ENCODE measurements at places on chromosomes 6 and 20.

- no peak overlapping the region for H3K27ac ChIP-seq
- DNase-seq = no peak
- H3K27me3 ChIP-seq = no peaks in the 10 kb centered on the region
These were observed 46.7 kb downstream of the KIZ start for GRCh38 chr20:21172626-21173025.

DNA sequence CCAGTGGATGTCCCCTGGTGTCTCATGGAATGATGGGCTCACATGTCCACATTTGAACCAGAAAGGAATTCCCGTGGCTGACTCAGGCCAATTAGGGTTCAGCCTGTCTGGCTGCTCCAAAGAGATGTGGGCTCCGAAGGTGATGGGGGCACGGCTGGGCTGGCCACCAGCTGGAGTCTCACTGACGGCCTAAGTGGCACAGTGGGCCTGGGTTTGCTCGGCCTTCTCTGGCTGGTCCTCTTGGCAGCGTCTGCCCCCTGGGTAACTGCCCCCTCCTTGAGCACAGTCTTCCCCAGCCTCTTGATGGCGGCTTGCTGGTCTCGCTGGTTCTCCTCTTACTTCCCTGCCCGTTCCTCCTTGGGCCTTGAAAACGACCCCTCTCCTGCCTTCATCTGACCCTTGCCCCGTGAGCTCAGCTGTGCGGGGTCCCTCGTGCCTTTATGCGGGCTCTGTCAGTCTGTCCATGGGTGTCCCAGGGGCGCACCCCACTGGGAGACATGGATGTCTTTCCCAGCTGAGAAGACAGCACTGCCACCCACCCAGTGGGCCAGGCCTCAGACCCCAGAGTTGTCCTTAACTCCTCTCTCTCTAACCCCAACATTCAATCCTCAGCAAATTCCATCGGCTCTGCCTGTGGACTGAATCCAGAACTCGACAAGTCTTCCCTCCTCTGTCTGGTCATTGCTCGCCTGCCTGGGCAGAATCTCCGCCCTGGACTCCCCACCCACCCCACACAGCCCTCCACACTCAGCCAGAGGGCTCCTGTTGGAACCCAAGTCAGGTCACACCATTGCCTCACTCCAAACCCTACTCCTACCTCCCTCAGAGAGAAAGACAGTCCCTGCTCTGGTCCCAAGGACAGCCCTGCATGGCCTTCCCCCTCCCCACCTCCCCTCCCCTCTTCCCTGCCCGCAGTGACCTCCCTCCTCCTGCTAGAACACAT lies 78.7 kb downstream of the CEBPB start:
- H3K4me3 ChIP-seq = no peak overlapping the region
- peak overlapping the region; percentile 74 for H3K27ac ChIP-seq
- peaks cover 17% of the 10 kb centered on the region for H3K4me1 ChIP-seq
- DNase-seq = no peak
- no peaks in the 10 kb centered on the region for H3K36me3 ChIP-seq
- no peaks in the 10 kb centered on the region for H3K27me3 ChIP-seq

GRCh38 chr6:145600299-145600698 lies 135.0 kb downstream of the EPM2A start:
- no peaks in the 10 kb centered on the region for H3K27me3 ChIP-seq
- no peak overlapping the region for H3K27ac ChIP-seq
- H3K4me3 ChIP-seq = no peak overlapping the region
- no peaks in the 10 kb centered on the region for H3K4me1 ChIP-seq
- DNase-seq = no peak

DNA sequence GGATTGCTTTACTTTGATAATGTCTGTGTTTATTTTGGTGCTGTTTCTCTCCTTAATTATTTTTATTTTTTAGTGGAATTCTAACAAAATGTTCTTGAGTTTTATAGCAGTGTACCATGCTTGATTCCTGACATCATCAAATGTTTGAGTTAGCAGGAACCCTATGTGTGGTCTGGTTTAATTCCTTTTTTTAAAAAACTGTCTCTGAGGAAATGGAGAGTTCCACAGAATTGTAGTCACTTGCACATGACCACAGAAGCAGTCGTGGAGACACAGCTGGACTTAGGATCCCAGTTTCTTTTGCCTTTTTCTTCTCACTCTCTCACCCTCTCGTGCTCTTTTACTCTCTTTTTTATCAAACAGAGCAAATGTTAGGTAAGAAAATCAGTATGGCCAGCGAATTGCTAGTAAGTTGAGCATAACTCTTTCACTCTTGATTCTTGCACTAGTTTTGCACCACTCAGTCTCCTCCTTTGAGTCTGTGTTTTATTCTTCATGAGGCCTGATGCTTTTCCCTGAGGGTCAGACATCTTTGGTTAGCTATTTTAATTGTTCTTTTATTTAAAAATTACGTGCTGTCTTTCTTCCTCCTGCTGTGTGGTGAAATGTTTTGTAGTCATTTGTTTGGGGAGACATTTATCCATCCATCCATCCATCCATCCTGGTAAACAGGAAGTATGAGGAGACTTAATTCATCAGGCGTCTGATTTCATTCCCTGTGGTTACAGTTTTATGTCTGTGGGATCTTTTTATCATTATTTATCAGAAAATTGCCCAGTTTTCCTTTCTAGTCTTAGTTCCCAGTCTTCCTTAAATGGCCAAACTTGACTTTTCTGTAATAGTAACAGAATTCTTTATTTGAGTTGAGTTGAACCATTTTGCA lies 83.0 kb downstream of the SCAF8 start:
- DNase-seq = no peak
- no peak overlapping the region for H3K4me3 ChIP-seq
- peaks cover 4% of the 10 kb centered on the region for H3K36me3 ChIP-seq
- H3K27ac ChIP-seq = peak overlapping the region; percentile 4
- H3K4me1 ChIP-seq = no peaks in the 10 kb centered on the region

GRCh38 chr6:43325876-43326275 lies 17.2 kb upstream of the CRIP3 start:
- no peaks in the 10 kb centered on the region for H3K36me3 ChIP-seq
- DNase-seq = no peak
- H3K4me1 ChIP-seq = no peaks in the 10 kb centered on the region
- H3K4me3 ChIP-seq = no peak overlapping the region
- H3K27me3 ChIP-seq = no peaks in the 10 kb centered on the region

- peaks cover 7% of the 10 kb centered on the region for H3K4me1 ChIP-seq
- H3K4me3 ChIP-seq = no peak overlapping the region
- H3K27ac ChIP-seq = no peak overlapping the region
These were observed 5.4 kb downstream of the GID8 start for GRCh38 chr20:62943396-62943795.

DNA sequence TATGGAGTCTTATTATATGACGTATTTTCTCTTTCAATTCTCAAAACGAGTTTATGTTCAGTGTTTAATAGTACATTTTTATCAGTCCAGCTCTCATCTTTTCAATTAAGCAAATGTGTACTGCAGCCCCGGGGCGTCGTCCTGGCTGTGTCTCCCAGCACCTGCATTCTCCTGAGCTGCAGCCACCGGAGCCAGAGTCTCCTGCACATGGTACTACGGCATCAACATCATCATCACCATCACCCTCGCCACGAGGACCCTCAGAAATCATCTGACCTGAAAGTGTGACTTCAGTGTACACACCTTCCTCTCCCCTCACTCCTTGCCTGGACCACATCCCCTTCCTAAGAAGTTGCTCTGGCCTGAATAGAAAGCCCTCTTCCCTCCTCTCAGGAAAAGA lies 267.7 kb upstream of the ARID1B start:
- H3K4me3 ChIP-seq = no peak overlapping the region
- H3K4me1 ChIP-seq = no peaks in the 10 kb centered on the region
- no peak for DNase-seq
- no peaks in the 10 kb centered on the region for H3K36me3 ChIP-seq

DNA sequence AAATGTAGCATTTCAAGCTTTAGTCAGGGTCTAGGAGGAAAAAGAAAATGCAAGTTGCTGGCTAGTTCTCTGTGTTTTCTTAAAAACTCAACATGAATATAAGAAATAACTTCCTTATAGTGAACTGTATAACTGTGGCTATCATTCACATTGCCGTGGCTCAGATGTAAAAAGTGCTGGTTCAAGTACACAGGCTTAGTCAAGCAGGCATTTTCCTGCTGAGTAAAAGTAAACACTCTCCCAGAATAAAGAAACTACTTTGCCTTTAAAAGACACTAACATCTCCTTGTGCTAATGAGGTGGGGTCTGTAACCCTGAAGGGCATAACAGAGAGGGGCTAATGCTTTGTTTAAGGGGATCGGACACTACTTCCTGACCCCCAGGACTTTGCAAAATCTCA lies 3.3 kb downstream of the ATP5F1E start:
- no peak for DNase-seq
- no peaks in the 10 kb centered on the region for H3K27me3 ChIP-seq
- no peaks in the 10 kb centered on the region for H3K4me1 ChIP-seq
- H3K4me3 ChIP-seq = no peak overlapping the region
- no peak overlapping the region for H3K27ac ChIP-seq
- no peaks in the 10 kb centered on the region for H3K36me3 ChIP-seq

DNA sequence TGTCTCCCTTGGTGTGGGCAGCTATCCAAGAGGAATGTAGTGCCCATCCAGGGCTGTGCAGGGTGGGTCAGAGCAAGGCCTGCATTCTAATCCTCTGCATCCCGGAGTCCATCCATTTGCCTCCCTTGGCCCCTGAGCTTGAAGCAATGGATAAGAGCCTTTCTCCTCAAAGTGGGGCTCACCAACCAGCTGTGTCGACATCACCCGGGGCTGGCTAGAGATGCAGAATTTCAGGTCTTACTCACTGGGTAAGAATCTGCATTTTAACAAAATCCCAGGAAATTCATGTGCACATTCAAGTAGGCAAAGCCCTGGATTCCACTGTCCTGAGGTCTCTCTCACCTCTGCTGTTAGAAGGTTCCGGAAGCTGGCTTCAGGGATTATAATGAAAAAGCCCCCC lies 95.3 kb downstream of the MDGA1 start:
- no peak overlapping the region for H3K27ac ChIP-seq
- no peaks in the 10 kb centered on the region for H3K27me3 ChIP-seq
- no peak overlapping the region for H3K4me3 ChIP-seq

DNA sequence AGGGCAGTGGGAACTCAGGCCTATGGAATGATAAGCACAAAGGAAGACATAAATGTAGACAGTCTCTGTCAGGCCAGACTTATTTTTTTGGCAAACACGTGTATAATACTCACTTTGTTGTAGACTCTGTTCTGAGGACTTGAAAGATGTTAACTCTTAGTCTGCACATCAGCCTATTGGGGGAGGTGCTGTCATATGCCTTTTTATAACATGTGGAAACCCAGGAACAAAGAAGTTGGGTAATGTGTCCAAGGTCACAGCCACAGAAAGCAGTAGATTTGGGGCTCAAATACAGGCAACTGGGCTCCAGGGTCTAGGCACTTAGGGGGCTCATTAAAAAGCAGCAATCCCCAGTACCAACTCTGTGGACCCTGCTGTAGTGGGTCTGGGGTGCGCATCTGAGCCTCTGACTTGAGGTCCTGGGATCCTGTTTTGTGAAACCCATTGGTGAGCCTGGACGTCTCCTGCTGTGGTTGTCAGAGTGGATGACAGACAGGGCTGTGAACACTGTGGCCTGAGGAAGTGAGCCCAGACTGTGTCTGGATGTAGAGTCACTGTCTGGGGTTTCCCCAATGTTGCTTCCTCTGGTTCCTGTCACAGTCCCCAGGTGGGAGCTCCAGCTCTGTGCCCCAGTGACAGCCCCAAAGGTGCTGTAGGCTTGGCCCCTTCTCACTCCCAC lies 50.0 kb downstream of the CDH26 start:
- no peaks in the 10 kb centered on the region for H3K4me1 ChIP-seq
- DNase-seq = no peak
- no peak overlapping the region for H3K4me3 ChIP-seq
- H3K36me3 ChIP-seq = no peaks in the 10 kb centered on the region

- no peaks in the 10 kb centered on the region for H3K4me1 ChIP-seq
- H3K36me3 ChIP-seq = no peaks in the 10 kb centered on the region
- no peak for DNase-seq
These were observed 104.4 kb upstream of the SYNCRIP start for GRCh38 chr6:85747093-85747492.

DNA sequence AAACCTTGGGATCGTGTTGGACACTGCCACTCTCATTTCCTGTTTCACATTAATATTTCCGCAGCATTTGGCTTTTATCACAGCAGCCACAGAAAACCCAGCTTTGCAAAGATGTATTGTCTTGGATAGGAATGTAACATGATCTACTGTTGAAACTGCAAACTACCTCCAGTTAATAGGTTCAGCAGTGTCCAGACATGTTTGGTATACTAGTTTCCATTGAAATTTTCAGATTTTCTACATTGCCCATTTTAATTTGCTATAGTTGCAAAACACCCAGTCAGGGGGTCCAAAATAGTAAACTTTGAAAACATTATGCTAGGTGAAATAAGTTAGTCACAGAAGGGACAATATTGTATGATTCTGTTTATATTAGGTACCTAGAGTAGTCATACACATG lies 3.3 kb downstream of the ANKRD6 start:
- H3K4me3 ChIP-seq = no peak overlapping the region
- no peak for DNase-seq
- H3K4me1 ChIP-seq = no peaks in the 10 kb centered on the region
- H3K27ac ChIP-seq = peak overlapping the region; percentile 12
- no peaks in the 10 kb centered on the region for H3K27me3 ChIP-seq
- H3K36me3 ChIP-seq = no peaks in the 10 kb centered on the region

DNA sequence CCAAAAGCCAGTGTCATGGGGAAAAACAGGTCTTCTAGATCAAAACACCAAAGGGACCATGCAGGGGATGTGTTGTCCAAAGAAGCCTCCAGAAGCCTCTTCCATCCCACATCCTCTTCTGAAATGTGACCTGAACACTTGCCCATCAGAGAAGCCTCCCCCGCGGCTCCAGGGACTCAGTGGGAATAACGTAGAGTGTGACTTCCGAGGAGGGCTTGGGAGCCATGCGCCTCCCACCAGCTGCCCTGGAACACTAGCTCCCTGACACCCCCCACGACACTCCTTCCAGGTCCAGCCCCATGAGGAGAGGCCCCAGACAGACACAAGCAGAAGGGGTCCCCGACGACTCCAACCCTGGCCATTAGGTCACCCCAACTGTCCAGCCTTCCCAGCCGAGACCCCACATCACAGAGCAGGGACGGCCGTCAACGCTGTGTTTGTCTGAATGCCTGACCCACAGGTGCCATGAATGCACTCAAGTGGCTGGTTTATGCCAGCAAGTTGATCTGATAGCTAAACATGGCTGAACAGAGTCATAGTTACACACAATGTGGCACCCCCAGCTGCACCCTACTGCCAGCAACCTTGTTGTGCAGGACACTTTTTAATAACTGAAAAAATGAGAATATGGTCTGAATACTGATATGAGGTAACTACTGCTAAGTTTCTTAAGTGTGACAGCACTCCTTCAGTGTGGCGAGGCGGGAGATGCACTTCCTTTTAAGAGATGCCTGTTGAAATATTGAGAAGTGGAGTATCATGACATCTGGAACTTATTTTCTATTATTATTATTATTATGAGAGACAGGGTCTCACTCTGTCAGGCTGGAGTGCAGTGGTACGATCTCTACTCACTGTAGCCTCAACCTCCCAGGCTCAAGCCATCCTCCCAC lies 58.0 kb downstream of the GINS1 start:
- H3K36me3 ChIP-seq = no peaks in the 10 kb centered on the region
- no peak overlapping the region for H3K27ac ChIP-seq
- no peaks in the 10 kb centered on the region for H3K27me3 ChIP-seq
- no peak overlapping the region for H3K4me3 ChIP-seq
- DNase-seq = no peak
- H3K4me1 ChIP-seq = no peaks in the 10 kb centered on the region

GRCh38 chr6:273551-274058 lies 18.7 kb upstream of the DUSP22 start:
- no peaks in the 10 kb centered on the region for H3K27me3 ChIP-seq
- H3K36me3 ChIP-seq = no peaks in the 10 kb centered on the region
- H3K4me3 ChIP-seq = no peak overlapping the region
- H3K27ac ChIP-seq = no peak overlapping the region
- H3K4me1 ChIP-seq = no peaks in the 10 kb centered on the region

GRCh38 chr6:14292119-14292518 lies 174.5 kb downstream of the CD83 start:
- no peaks in the 10 kb centered on the region for H3K4me1 ChIP-seq
- H3K27ac ChIP-seq = no peak overlapping the region
- no peaks in the 10 kb centered on the region for H3K36me3 ChIP-seq
- DNase-seq = no peak

Measured in breast epithelium (tissue), 4 donors.